Effector memory CD4-positive, alpha-beta T cell (primary cell): ENCODE measurements at places on chromosomes 3 and 15.

- no peak for DNase-seq
Measured at GRCh38 chr15:75577401-75578172, 1.5 kb downstream of the PTPN9 start.

DNA sequence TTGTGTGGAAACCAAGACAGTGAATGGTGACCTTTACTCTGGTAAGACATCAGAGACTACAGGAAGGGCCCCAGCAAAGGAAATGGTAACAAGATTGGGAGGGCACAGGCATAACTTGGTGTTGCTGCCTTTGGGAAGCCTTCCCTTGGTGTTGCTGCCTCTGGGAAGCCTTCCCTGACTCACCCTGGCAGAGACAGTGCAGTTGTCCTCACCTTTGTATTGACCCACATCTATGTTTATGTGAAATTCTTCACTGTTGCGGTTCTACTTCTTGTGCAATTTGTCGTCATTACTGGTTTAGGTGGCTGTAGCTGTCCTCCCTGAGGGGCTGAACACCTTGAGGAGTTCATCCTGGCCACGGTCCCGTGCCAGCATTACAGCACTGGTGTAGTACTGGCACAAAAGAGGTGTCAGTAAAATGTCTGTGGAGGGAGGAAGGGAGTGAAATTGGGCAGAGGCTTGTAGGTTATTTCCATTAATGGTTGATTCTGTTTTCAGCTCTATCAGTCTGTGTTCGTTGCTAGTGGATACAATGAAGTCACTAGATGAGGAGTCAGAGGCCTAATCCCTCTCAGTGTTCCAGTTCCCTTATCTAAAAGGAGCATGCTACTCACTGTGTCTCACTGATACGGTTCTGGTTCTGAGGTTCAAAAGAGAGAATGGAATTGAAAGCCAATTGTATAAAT, 21.6 kb downstream of the IFT122 start:
- DNase-seq: no peak

DNA sequence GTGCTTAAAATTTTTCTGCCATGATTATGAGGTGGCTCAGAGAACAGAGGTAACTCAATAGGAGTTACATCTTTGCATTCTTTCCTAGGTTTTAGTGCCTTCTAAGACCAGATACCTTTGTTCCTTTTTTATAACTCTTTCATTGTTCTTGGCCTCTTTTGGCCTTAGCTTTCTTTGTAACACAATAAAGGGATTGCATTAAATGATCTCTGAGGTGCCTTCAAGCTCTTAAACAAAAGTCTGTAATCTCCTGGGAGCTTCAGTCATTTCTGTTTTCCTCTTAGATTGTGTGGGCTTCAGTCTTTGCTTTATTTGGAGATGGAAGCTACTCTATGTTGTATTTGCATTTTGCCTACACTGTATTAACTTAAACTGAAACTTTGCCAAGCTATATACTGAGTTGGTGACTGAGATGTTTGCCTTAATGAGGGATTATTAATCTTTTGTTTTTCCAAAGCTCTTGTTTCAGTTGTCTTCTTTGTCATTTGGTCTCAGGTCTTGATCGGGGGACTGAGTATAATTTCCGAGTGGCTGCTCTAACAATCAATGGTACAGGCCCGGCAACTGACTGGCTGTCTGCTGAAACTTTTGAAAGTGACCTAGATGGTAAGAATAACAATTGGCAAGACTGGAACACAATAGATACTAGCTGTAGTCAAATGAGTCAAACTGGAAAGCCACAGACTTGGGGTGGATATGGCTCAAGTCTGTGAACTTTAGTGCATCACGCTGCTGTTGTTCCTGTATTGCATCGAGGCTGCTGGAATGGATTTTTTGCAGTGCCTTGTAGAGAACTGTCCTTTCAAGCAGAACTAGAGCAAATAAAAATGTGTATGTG, 110.3 kb downstream of the HCN4 start:
- no peak for DNase-seq

DNA sequence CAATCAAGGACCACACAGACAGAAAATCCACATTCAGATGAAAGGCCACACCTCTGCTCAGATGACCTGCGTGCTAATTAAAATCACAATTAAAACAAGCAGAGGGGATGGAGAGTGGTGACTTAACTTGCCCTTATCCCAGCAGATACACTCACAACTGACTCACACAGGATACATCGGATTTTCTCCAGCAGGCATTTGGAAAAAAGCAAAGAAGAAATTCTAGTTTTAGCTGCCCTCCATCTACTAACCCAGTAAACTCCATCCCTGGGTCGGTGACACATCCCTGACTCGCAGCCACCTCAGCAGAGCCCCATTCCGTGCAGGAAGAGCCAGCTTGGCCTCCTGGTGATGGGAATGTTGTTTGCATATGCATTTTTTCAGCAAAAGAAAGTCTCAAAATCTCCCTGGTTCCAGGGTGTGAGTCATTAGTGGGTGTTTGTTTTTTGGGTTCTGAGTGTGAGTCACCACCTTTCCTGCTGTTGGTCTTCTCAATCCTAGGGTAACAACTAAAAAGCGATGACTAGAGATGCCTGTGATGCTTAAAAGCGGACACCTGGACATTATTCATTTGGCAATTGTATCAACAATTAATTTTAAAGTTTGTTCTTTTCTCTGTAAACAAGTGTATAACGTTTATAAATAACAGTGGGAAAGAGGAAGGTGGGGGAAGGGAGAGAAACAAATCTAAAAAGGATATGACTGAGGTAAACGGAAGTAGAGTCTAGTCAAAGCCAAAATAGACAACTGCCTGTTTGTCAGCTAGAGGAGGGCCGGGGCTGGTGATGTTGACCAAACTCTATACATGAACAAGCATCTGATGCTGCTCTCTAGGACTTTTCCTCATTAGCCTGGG, 49.8 kb upstream of the SLC4A7 start:
- DNase-seq: peak; percentile 11

DNA sequence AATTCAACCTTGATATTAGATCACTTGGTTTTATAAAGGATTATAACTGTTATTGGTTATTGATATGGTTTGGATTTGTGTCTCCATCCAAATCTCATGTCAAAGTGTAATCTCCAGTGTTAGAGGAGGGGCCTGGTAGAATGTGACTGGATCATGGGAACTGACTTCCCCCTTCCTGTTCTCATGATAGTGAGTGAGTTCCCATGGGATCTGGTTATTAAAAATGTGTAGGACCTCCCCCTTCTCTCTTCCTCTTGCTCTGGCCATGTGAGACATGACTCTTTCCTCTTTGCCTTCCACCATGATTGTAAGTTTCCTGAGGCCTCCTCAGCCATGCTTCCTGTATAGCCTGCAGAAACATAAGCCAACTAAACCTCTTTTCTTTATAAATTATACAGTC, 136.0 kb upstream of the UBE2E2 start:
- no peak for DNase-seq

GRCh38 chr3:39435006-39435748, 28.7 kb downstream of the RPSA start:
- DNase-seq: no peak

DNA sequence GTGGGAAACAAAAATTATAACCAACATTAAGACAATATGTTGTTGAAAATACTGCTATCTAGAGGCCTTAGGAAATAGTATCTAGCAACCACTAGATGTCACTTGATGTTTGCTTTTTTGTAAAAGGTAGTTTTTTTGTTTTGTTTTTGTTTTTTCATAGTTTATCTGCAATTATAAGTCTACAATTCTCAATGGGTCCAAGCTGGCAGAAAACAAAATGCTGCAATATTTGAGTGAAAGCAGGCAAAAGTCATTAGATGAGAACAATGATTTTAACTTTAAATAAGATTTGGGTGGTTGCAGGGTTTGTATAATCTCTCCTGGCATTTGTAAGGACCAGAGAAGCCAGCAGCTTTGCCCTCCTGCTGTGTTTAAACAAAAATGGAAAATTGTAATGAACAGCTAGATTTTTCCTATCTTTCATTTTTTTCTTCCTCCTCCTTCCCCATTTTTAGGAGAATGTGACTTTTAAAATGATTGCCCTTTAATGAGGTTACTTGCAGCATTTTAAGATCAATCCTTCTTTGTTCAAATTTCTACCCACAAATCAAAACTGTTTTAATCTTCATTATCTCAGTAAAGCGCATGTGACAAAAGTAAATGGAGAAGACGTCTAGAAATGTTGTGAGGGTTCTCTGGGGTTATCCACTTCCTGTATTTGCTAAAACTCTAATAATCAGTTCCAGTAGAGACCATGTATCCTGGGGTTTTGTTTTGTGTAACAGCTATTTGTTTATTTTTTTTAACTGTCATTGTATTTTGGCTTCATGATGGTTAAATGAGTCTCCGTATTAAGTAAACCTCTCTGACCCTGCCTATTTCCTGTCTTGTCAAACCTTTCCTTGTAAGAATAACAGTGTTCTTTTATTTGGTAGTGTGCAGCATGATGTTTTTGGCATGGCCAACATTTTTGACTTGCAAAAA, 27.3 kb downstream of the DUT start:
- no peak for DNase-seq

- no peak for DNase-seq
Measured at GRCh38 chr15:62426387-62426956, 261.4 kb upstream of the C2CD4B start.

GRCh38 chr3:18585004-18585968, 160.1 kb upstream of the SATB1 start:
- DNase-seq: no peak

DNA sequence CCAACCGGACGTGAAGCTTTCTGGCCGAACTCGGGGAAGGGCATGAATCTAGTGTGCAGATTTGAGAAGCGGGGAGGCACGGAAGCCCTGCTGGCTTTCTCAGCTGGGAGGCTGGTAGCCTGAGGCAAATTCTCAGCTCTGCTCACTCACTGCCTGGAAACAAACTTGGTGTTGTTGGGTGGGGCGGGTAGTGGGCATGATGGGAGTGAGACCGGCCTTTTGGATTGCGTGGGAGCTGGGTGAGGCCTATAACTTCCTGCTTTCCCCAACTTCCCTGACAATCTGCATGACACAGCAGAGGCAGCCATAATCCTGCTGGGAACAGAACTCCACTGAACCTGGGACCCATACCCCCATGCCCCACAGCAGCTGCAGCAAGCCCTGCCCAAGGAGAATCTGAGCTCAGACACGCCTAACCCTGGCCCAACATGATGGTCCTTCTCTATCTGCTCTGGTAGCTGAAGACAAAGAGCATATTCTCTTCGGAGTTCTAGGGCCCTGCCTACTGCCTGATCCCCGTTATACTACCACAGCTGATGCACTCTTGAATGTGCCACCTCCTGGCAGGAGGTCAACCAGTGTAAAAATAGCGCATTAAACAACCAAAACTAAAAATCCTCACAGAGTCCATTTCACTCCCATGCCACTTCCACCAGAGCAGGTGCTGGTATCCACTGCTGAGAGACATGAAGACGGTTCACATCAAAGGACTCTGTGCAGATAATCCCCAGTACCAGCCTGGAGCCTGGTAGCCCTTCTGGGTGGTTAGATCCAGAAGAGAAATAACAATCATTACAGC, 44.7 kb downstream of the CEP70 start:
- DNase-seq: no peak

- no peak for DNase-seq
Measured at GRCh38 chr3:108088697-108089096, 2.1 kb downstream of the CD47 start.

GRCh38 chr3:41131224-41131623, 68.1 kb upstream of the CTNNB1 start:
- no peak for DNase-seq

DNA sequence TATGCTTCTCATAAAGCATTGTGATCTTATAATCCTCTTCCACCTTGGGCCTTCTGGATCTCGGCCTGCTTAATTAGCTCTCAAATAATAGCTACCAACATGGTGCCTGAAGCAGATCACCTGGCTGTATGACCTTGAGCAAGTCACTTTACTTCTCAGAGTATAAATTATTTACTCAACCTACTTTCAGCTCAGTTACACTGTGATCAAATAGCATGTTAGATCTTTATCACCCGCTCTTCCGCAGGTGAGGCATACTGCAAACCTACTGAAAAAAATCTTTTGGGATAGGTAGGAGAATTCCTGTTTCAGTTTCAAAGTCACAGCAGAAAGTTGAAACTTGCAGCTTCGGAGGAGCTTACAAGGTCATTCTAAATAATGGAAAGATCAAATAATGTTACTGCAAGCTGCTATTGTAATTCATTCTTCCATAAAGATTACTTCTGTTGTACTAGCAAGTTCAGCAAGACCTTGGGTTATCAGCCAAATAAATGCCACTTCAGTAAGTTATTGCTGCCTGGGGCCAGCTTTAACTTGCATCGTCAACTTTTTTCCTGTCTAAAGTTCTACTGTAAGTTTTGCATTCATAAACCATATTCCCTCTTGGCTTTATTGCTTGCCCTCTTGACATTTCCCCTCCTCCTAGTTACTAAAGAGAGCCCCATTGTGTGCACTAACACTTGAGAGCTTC, 268.4 kb upstream of the ATP11B start:
- DNase-seq: no peak

GRCh38 chr3:43025423-43025822, 46.3 kb downstream of the GASK1A start:
- DNase-seq: no peak

GRCh38 chr3:27885641-27886040, 163.5 kb upstream of the EOMES start:
- no peak for DNase-seq

- DNase-seq: no peak
Measured at GRCh38 chr15:95111969-95112368, 880.6 kb downstream of the MCTP2 start.

GRCh38 chr15:63981596-63982320, 64.5 kb downstream of the DAPK2 start:
- DNase-seq: no peak

DNA sequence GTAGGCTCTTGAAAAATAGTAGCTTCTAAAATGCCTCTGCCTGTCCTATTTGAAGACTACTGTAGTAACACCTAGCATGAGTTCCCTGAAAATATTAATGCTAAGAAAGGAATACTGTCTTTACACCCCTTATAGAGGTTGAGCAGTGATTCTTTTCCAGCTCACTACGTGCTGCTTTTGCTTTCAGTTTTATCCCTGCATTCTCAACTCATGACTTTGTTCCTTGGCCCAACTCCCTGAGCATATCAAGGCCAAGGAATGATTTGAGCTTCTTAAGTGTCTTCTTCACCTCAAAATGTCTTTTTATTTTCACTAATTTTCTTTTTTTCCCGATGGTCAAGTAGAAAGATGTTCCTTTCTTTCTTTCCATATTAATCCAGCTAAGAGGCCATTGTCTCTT, 16.5 kb upstream of the P2RY13 start:
- no peak for DNase-seq

- DNase-seq: no peak
Measured at GRCh38 chr3:4985330-4986174, 6.3 kb downstream of the BHLHE40 start.

- no peak for DNase-seq
Measured at GRCh38 chr3:42262525-42262924, 3.5 kb downstream of the CCK start.

GRCh38 chr3:195897081-195897852, 11.1 kb downstream of the TNK2 start:
- no peak for DNase-seq

- DNase-seq: no peak
Measured at GRCh38 chr3:168933614-168934013, 729.9 kb downstream of the MECOM start.

DNA sequence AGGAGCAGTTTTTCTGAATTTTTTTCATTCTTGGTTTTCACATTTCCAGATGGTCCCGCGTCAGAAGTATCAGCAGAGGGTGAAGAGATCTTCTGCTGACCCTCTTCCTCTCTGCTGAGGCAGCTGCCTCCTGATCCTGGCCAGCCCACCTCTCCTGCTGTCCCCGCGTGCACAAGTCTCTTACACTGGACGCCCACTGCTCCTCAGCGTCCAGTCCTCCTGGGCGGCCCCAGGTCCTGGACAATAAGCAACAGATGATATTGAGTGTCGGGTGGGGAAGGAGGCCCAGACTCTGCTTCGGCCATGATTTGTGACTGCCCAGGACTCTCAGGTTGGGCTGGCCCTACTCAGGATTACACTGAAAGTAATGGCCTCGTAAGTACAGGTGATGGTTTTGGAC, 50.1 kb downstream of the KLHL25 start:
- DNase-seq: no peak
